ENCODE measurements at places on chromosomes 11 and 22. TPM values are rescaled to one million over a fixed set of nuclear protein-coding genes. Genes with fewer than 3 reads are reported as not detected.

The ZPR1 gene
- total RNA-seq: 17.2 TPM

The OR8A1 gene
- not detected for total RNA-seq

The MAFF gene
- total RNA-seq: 9.5 TPM

The PRMT3 gene
- 12.6 TPM for total RNA-seq

The EHF gene
- 1.4 TPM for total RNA-seq

The TM7SF2 gene
- total RNA-seq: 5.2 TPM

The CATSPERZ gene
- 0.95 TPM for total RNA-seq

The MRGPRX4 gene
- total RNA-seq: not detected

The TSKU gene
- 9.3 TPM for total RNA-seq

The MCM5 gene
- 11.4 TPM for total RNA-seq

The ACRV1 gene
- not detected for total RNA-seq

The OR56B1 gene
- total RNA-seq: not detected

The C11orf86 gene
- total RNA-seq: not detected

The NDUFC2 gene
- total RNA-seq: 85.3 TPM
